Activated CD8-positive, alpha-beta memory T cell treated with anti-CD3 and anti-CD28 coated beads for 1 hour (primary cell): ENCODE measurements at places on chromosomes 6 and 20.

DNA sequence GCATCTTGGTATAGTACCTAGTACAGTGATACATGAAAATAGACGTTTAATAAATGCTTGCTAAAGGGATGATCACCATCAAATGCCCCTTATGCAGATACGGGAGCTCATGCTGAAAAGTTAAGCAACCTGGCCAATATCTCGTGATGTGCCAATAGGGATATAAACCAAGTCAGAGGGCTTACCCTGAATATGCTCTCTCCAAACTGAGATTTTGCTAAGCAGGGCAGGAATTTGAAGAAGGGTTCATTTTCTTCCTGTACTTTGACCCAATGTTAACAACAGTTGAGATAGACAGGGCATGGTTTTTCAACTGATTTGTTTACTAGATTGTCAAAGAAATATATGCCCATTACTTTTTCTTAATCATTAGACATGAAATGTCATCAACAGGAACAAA is 219.3 kb upstream of the PREP start:
- no peak for DNase-seq

DNA sequence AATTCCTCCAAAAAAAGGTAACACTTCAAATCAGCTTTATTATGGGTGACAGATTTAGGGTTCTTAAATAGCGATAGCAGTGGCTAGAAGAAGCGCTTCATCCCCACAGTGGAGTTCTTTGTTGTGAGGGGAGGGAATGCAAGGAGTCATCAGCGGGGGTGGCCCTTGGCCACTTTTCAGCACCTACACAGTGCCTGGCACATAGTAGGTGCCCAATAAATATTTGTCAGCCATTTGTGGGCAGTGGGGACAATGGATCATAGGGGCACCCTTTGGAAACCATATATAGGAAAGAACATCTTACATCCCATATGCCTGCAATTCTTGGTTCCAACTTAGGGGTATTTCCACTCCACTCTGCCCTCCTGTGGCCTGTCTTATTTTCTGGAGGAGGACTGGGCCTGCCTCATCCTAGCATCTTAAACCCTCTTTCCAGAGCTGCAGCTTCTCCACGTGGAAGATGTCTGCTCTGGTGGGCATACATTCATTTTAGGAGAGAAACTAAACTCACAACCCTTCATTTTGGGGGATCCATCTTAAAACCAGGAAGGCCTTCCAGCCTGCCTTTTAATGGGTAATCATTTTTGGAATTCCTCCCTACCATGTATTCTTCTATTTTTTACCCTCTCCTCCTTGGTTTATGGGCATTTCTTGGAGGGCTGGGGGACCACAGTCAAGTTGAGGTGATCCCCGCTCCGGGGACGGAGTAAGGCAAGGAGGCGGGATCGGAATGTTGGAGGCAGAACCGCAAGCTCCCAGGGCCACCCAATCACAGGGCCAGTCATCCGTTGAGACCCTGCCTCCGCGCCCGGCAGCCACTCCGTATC is 2.6 kb upstream of the GPSM3 start:
- DNase-seq: no peak

DNA sequence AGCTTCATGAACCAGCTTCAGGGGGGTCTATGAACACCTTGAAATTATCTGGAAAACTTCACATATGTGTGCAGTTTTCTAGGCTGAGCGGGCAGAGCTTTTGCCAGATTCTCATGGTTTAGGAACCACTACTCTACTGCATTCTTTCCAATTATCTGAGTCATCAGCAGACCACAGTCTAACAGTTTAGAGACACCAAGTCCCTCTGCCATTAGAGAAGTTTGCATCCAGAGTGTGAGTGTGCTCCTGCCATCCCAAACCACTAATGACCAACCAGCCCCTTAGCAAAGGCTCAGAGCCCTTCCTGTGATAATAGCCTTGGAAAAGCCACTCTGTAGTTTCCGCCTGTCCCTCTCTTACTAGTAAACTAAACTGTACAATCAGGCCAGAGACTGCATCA is 96.8 kb downstream of the PHACTR1 start:
- no peak for DNase-seq

DNA sequence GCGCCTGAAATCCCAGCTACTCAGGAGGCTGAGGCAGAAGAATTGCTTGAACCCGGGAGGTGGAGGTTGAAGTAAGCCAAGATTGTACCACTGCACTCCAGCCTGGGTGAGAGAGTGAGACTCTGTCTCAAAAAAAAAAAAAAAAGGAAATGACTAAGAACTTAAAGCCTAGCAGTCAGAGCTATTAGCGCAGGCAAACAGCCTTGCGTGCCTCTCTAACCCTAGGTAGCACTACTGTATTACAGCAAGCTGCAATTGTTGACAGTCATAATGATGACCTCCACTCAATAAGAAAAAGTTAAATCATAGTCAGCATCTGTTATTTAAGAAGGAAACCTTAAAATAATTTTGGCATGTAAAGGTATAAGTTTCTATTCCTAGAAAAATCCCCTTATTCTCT is 14.4 kb downstream of the GSS start:
- no peak for DNase-seq

DNA sequence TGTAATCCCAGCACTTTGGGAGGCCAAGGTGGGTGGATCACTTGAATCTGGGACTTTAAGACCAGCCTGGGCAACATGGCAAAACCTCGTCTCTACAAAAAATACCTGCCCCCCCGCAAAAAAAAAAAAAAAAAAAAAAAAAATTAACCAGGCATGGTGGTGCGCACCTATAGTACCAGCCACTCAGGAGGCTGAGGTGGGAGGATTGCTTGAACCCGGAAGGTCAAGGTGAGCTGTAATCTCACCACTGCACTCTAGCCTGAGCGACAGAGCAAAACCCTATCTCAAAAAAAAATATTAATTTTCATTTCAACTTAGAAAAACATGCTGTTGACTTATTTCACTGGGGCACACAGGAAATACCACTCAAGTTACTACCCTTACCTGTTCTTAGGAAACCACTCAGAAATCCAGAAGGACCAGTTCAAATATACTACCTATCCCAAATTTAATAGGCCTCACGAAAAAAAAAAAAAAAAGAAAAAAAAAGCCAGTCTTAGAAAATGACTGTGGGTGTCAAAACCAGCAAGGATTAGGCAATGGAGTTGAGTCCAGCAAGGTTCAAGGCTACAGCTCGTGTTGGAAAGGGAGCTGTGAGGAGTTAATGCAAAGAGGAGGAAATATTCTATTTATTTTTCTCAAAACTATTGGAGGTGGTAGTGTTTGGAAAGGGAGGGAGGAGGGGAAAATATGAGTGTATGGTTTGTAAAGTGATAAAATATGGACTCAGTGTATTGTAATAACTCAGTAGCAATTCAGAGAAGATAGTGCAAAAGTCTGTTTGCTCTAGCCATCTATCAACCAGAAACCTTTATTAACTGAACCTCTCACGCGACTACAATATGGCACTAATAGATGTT is 33.9 kb upstream of the PIM1 start:
- DNase-seq: no peak

GRCh38 chr6:33933101-33933500 is 129.3 kb upstream of the MLN start:
- no peak for DNase-seq

- DNase-seq: no peak
These were observed 4.9 kb downstream of the VSTM2L start for GRCh38 chr20:37907677-37908401.

GRCh38 chr20:33833333-33833732 is 22.2 kb downstream of the CHMP4B start:
- DNase-seq: no peak

DNA sequence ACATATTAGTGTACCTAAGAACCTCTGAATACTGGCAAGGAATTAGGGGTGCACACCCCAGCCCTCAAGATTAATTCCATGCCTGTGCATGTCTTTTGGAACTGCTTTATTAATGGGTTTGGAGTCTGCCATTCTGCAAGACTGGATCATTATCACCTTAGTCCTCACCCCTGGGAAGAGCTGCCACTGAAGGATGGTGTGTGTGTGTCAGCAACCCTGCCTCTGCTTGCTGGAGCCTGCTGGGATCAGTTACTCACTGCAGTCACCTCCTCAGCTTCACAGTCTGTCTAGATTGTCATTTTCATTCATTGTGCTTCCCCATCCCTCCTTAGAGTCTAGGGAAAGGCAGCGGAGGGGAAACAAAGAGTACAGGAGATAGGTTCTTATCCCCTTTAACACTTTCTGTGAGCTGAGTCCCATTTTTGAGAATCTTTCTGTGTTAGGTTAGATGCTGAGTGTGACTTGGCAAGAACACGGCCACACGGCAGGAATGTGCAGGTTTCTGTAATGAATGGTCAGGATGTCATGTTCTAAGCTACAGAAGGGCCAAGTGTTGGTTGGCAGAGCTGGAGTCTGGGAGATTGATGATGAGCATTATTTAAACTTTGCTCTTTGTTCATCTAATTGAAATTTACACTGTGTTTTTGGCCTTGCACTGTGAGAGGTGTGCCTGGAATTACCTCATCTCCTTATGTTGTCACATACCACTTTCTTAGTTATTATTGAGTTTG is 21.1 kb downstream of the GHRH start:
- no peak for DNase-seq

- no peak for DNase-seq
These were observed 8.7 kb downstream of the MMP24OS start for GRCh38 chr20:35269055-35269781.

DNA sequence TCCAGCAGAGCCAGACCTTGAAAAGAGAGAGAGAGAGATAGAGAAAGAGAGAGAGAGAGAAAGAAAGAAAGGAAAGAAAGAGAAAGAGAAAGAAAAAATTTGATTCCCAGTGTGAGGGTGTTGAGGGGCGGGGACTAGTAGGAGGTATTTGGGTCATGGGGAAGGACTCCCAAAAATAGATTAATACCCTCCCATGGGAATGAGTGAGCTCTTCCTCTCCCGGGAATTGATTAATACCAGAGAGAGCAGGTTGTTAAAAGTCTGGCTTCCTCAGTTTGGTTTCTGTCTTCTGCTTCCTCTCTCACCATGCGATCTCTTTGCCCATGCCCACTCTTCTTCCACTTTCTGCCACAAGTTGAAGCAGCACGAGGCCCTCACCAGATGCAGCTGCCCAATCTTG is 28.8 kb upstream of the CFAP206 start:
- no peak for DNase-seq

DNA sequence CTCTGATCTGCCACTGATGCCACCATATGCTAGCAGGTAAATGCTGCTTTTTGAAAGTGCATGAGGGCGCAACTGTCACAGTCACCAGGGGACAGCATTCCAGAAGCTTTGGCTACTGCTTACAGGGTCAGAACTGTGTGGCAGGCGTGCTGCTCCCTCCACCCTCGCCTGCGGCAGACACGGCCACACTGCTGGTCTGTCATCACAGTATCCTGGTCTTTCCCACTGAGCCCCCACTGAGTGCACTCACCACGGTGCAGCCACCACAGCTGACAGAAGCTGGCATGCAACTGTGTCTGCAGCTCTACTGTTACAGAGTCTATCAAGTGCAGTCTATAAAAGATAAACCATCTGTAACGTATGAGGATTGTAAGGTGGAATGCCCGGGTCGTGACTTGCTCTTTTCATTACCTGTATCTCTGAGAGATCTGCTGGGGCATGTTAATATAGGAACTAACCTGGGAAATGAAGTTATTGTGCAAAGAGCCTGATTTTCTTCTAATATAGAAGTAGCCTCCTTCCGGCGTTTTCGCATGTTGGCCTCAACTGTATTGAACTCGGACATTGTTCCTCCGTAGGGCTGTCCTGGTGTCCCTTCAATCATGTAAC is 24.5 kb downstream of the GCLC start:
- no peak for DNase-seq

DNA sequence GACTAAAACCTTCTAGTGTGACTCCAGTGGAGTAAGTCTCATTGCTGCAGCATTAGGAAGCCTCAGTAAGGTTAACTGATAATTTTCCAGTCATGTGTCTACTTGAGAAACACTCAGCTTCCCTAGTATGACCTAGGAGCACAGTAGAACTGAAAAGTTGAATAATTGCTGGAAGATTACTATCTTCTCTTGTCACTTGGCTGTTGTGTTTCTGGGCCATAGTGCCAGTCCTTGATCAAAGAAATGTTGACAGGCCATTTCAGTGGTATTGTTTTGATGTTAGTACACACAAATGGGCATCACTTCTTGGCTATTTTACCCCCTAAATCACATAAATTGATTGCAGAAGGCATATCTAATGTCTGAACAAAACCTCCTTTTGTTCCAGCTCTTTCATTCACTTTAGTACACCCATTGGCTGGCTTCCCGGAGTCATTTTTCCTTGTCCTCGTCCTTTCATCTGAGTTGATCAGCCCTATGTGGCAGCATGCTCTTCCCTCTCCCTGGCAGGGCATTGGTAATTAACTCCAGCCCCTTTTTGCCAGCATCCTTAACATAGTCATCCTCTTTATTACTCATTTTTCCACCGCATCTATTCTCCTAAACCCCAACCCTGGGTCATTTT is 6.0 kb downstream of the ENPP3 start:
- DNase-seq: no peak

GRCh38 chr6:158835616-158836221 is 16.6 kb upstream of the EZR start:
- DNase-seq: no peak

DNA sequence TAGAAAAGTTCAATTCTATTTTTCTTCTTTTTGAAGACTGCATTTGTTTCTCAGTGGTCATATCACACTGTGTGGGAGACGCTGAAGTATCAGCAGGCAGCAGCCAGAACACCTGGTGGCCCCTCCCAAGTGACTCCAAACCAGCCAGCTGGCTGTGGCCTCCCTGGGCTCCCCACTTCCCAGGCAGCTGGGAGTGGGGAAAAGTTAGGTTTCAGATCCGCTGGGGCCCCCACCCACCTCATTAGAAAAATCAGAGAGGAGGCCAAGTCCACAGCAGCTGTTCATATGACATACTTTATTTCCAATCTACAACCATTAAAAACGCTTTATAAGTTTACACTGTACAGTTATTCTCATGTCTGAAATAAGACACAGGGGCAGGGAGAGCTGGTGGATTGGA is 3.6 kb upstream of the DSN1 start:
- DNase-seq: no peak

- DNase-seq: no peak
These were observed 3.2 kb upstream of the IRF4 start for GRCh38 chr6:388202-388903.

- no peak for DNase-seq
These were observed 643.0 kb upstream of the CITED2 start for GRCh38 chr6:140017470-140017869.

DNA sequence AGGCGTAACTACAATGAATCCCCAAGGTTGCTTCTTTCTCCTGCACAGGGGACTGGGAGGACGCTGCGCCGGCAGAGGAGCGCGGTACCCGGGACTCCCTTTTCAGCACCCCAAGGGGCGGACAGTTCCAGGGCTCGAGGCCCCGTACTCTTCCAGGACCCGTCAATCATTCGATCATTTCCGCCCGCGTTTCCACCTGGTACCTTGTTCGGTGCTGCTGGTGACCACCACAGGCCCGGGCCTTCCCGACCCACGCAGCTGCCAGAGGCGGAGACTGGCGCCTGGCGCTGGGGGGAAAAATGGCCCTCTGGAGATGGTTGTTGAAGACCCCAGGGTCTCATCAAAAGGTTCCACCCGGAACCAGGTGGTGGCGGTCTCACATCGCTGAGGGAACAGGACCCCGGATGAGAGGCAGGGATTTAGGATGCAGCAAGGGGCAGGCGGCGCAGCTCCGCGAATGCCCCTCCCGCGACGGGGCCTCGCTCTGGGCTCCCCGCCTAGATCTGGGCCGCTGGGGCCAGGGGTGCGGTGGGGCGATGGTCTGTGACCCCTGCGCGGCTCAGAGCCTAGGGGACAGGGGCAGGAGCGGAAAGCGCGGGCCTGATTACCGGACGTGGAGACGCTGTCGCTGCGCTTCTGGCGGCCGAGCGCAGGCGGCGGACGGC is 744 bp downstream of the VSX1 start:
- no peak for DNase-seq

- no peak for DNase-seq
These were observed 933 bp upstream of the ADGRB3 start for GRCh38 chr6:68633972-68634725.

GRCh38 chr6:37630281-37630799 is 67.3 kb downstream of the MDGA1 start:
- DNase-seq: no peak
